ENCODE measurements at places on chromosomes 16 and 17.

- DNase-seq, result no peak
These were observed at the start of gene USP6 for GRCh38 chr17:5115673-5116651. TSS of gene USP6 (plus strand) at chr17:5116032. CDS start at chr17:5130368, 14,336 bp downstream.

GRCh38 chr16:71569621-71570020 lies 7.3 kb downstream of the TAT start:
- no peak for DNase-seq

GRCh38 chr17:32298721-32299579 lies 33.3 kb downstream of the RHBDL3 start:
- DNase-seq, result peak; percentile 46

DNA sequence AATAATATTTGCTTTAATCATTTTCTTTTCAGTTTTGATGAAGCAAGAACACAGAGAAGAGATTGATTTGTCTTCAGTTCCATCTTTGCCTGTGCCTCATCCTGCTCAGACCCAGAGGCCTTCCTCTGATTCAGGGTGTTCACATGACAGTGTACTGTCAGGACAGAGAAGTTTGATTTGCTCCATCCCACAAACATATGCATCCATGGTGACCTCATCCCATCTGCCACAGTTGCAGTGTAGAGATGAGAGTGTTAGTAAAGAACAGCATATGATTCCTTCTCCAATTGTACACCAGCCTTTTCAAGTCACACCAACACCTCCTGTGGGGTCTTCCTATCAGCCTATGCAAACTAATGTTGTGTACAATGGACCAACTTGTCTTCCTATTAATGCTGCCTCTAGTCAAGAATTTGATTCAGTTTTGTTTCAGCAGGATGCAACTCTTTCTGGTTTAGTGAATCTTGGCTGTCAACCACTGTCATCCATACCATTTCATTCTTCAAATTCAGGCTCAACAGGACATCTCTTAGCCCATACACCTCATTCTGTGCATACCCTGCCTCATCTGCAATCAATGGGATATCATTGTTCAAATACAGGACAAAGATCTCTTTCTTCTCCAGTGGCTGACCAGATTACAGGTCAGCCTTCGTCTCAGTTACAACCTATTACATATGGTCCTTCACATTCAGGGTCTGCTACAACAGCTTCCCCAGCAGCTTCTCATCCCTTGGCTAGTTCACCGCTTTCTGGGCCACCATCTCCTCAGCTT lies 45.0 kb downstream of the ESRP2 start:
- DNase-seq, result no peak

GRCh38 chr16:6547131-6547530 lies 785.5 kb upstream of the RBFOX1 start:
- DNase-seq, result no peak

GRCh38 chr17:59638553-59638952 lies 18.9 kb downstream of the CLTC start:
- DNase-seq, result no peak

DNA sequence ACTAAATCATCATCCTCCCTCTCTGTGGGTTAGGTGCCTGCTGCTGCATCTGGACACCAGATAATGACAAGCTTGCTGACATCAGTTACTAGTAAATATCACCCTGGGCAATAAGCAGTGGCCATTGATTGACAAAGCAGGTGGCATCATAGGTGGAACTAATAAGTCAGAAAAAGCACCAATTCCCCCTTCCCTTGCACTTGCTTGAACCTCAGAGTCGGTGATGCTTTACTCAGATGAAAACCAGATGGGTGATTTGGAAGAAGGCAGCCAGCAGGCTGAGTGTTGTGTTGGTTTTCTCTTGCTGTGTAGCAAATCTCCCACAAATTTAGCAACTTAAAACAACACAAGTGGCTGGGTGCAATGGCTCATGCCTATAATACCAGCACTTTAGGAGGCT lies 146.9 kb upstream of the NOL11 start:
- DNase-seq, result no peak

DNA sequence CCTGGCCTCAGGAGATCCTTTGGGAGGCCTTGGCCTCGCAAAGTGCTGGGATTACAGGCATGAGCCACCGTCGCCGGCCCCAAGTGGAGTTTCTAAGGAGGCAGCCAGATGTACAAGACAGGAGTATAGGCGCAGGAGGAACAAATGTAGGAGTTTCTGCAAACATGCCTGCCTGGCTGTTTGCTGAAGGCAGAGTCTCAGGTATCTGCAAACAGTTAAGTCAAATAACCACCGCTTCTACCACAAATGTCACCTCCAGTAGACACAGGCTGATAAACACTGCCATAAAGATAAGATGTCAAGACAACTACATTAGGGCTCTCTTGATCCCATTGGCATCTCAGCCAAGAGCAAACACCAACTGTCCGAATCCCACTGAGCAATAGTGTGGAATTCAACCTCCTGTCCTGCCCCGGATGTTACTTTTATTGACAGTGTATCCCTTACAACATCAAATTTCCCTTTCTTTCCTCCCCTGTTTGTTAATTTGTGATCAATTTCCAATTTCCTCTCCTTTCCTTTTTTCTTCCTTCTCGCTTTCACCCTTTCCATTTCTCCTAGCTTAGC lies 5.6 kb upstream of the COG1 start:
- DNase-seq, result no peak

- DNase-seq, result no peak
These were observed 43.6 kb upstream of the CACNG4 start for GRCh38 chr17:66920950-66921349.

DNA sequence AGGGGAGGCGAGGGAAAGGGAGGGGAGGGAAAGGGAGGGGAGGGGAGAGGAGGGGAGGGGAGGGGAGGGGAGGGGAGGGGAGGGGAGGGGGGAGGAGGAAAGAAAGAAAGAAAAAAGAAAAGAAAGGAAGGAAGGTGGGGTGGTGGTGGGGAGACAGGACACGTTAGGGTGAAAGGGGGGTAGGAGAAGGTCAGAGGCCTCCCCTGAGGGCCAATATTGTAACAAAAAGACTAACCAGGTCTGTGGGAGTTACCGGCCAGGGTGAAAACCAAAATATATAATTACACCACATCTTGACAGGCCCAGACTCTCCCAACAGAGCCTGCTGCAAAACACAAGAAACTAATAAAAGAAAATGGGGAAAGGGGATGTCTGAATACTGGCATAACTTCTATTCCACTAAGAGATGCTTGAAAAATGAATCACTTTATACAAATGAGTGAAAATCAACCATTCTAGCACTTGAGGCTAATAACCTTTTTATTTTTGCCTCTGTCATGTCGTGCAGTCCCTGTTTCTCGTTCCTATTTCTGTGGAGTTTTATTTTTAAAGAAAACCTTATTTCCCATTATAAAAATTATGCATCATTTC lies 10.0 kb downstream of the WDR45B start:
- DNase-seq, result no peak

DNA sequence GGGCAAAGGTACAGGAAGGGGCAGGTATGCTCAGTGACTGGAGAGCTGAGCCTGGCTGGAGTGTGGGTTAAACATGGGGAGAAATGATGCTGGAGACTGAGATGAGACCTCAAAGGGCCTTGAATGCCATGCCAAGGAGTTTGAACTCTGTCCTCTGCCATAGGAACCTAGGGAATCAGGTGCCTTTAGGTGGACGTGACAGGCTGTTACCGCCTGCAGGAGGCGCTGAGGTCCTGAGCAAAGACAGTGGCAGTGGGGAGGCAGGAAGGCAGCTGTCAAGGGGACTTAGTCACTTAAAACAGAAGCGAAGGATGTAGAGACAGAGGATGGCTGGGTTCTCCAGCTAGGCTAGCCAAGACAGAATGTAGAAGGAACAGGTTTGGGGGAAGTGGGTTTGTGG lies 9.1 kb downstream of the PSMB3 start:
- DNase-seq, result no peak

- DNase-seq, result no peak
These were observed 12.0 kb downstream of the SP2 start for GRCh38 chr17:47907932-47908562.

DNA sequence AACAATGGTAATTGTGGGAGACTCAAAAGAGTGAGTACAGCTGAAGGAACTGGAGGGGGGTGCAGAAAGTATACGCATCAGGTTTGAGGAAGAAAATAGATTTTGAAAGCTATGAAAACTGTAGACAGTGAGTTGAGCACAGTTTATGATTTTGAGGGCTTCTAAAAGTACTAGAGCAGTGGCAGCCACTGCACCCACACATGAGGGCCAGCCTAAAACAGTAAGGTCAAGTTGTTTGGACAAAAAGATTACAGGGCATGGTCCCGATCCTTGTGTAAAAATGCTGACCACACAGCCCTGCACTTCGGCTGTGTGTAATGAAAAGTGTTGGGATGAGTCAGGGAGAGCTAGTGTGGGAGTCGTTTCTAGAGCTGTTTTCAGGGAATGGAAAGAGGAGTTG lies 2282.1 kb downstream of the TP53TG3F start:
- no peak for DNase-seq

DNA sequence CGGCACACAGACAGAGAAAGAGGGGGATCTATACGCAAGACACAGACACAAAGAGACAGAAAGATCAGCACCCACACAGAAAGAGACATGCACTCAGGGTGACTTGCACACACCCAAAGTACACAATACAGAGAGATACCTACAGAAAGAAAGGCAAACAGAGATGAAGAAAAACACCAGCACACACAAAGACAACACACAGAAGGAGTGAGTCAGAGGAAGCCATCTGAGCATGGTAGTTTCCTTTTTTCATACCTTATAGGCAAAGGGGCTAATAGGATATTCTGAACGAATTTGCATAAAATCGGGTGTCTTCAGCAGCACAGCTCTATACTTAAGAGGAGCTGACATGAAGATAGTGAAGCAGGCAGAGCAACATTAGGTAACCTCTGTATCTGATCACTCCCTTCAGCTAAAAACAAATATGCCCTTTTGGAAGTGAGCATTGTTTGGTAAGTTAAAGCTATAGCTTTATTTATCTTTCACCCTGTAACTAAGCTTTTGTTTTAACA lies 198.6 kb downstream of the AATF start:
- no peak for DNase-seq

- DNase-seq, result peak; percentile 47
These were observed at the start of gene CIBAR2 for GRCh38 chr16:85112364-85112763. TSS of gene CIBAR2 (minus strand) at chr16:85112472. CDS start at chr16:85112352, 120 bp downstream.

DNA sequence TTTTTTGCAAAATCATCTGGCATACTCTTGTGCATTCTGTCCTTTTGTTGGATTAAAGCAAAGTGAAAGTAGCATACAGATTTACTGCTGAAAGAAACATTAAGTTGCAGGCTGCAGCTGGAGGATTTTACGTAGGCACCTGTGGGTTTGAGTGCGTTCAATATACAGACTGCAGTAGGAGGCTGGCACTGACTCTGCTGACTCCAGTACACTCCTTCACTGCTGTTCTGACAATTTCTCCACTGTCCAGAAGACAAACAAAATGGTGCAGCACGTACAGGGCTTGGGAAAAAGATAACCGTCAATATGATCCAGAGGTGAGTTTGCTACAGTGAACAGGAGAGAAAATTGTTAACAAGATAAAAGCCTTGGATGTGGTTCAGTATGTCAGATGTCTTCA lies 73.3 kb downstream of the TANC2 start:
- no peak for DNase-seq

DNA sequence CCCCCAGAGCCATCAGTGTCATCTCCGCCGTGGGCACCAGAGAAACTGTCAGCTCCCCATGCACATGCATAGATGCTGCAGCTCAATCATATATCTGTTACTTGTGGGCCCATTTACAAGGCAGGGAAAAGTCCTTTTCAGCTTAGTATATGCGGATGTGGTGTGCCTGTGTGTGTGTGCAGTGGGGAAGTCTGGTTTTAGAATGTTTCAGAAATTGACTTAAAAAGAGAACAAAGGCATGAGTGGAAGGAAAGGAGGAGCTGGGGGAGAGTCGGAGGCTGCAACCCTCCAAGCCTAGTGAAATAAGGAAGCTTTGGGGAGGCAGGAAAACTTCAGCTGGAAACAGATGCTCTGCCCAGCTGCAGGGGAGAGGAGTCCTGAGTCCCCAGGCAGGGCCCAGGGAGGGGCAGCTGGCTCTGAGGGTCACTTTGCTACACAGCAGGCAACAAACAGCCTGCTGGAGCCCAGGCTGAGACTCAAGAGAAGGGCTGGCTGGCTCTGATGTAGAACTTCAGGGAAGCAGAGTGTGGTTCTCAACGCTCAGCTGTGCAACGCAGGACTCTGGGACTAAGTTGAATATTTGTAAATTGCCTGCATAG lies 11.1 kb upstream of the CD300LD start:
- DNase-seq, result no peak

DNA sequence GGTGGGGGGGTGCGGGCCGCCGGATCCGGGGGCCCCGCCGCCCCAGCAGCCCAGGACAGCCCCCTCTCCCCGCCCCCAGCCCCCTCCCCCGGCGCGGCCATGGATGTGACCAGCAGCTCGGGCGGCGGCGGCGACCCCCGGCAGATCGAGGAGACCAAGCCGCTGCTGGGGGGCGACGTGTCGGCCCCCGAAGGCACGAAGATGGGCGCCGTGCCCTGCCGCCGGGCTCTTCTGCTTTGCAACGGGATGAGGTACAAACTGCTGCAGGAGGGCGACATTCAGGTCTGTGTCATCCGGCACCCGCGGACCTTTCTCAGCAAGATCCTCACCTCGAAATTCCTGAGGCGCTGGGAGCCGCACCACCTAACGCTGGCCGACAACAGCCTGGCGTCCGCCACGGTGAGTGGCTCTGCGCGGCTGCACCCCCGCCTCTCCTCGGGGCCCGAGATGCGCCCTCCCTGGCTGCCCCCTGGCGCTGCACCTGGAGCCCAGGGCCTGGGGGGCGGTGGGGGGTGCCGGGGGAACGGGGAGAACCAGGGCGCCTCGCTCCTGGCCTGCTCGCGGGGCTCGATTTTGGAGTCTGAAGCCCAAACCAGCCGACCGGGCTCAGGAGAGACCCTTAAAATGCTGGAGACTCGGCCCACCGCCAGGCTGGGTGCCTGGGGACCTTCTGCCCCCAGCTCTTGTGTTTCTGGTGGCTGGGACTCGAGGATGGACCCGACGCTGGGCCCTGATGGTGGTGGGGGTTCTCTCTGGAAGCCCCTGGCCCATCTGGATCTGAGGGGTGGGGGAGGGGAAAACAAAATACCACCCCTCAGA lies 744 bp downstream of the CMIP start:
- peak; percentile 26 for DNase-seq

- no peak for DNase-seq
These were observed 26.3 kb downstream of the WSB1 start for GRCh38 chr17:27320222-27320560.

DNA sequence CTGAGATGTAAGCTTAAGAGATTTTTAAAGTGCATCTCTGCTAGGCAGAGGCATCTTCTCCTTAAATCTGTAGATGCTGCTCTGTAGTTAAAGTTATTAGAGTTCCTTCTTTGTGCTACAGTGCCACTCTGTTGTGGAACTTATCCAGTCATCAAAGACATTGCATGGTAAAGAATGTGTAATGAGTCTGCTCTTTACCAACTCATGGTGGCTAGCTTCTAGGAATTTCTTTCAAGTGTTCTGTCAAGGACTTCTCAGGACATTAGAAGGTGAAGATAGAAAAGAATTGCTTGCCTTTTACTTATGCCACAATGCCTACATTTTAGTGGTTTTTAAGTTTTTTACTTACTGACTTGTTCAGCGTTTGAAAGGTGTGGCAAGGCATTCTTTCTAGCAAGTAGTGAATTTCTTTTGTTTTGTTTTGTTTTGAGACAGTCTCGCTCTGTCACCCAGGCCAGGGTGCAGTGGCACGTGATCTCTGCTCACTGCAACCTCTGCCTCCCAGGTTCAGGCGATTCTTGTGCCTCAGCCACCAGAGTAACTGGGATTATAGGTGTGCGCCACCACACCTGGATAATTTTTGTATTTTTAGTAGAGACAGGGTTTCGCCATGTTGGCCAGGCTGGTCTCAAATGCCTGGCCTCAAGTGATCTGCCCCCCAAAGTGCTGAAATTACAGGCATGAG lies 20.3 kb upstream of the ARL2BP start:
- no peak for DNase-seq

Measured in NCI-H1436 (cell line).